ENCODE measurements at places on chromosomes 3 and 15. TPM values are rescaled to one million over a fixed set of nuclear protein-coding genes. Genes with fewer than 3 reads are reported as not detected.
A peak's percentile ranks its signal among the peaks of the same experiment; 100 is the strongest.

The PIK3CA gene
- polyA plus RNA-seq = 24.1 TPM

The PKM gene
- polyA plus RNA-seq = 319 TPM

The FBXO40 gene
- polyA plus RNA-seq = not detected

The RASA2 gene
- polyA plus RNA-seq = 40.5 TPM

The IL5RA gene
- polyA plus RNA-seq = 0.05 TPM

DNA sequence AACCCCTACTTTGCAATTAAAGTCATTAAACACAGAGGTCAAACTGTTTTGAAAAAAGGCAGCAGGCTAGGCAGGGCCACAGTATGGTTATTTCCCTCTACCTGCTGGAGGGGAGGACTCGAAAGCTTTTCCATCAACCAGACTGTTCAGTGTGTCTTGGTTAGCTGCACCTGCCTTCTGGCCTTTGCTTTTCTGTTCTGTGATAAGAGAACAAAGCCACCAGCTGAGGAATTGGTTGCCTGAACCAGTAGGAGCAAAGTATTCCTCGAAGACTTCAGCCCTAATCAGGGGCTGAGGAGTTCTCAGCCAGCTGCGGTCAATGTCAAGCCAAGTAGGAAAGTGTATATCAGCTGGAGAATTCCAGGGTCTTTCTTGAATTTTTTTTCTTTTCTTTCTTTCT lies 132.5 kb downstream of the SOX2 start:
- no peak overlapping the region for H3K27ac ChIP-seq
- no peak overlapping the region for H3K4me3 ChIP-seq
- H3K4me1 ChIP-seq = no peaks in the 10 kb centered on the region
- no peaks in the 10 kb centered on the region for H3K27me3 ChIP-seq

GRCh38 chr3:73461547-73461946 lies 163.2 kb downstream of the PDZRN3 start:
- no peak for DNase-seq
- no peaks in the 10 kb centered on the region for H3K4me1 ChIP-seq
- H3K4me3 ChIP-seq = no peak overlapping the region
- no peaks in the 10 kb centered on the region for H3K36me3 ChIP-seq
- H3K27me3 ChIP-seq = peaks cover 13% of the 10 kb centered on the region

- peak overlapping the region; percentile 92 for H3K4me3 ChIP-seq
- peaks cover 26% of the 10 kb centered on the region for H3K4me1 ChIP-seq
- peak; percentile 44 for DNase-seq
- H3K27ac ChIP-seq = peak overlapping the region; percentile 92
Measured at GRCh38 chr3:129315223-129315997, 36.7 kb downstream of the HMCES start.

DNA sequence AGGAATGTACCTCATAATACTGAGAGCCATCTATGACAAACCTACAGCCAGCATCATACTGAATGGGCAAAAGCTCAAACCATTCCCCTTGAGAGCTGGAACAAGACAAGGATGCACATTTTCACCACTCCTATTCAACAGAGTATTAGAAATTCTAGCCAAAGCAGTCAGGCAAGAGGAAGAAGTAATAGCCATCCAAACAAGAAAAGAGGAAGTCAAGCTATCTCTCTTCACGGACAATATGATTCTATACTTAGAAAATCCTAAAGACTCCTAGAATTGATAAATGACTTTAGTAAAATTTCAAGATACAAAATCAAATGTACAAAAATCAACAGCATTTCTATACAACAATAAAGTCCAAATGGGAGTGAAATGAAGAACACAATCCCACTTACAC lies 30.2 kb downstream of the OCA2 start:
- no peaks in the 10 kb centered on the region for H3K4me1 ChIP-seq
- no peak overlapping the region for H3K4me3 ChIP-seq
- DNase-seq = no peak

DNA sequence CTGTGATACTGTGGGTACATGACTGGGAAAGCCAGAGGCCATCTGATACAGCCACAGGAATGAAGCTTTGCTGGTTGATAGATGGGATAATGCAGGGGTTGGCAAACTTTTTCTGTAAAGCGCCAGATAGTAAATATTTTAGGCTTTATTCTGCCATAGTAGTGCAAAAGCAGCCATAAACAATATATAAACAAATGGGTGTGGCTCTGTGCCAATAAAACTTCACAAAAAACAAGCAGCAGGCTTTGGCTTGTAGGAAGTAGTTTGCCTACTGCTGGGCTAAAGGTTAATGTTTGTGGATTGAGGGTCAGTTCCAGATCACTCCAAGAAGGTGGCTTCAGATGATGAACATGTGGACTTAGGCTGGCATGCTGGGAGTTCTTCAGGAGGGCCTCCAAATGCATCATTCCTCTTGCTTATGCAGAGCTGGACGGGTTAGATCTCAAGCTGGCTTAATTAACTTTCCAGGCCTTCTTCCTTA lies 305.7 kb downstream of the RPLP1 start:
- H3K27ac ChIP-seq = peak overlapping the region; percentile 83
- no peak overlapping the region for H3K4me3 ChIP-seq
- H3K4me1 ChIP-seq = peaks cover 73% of the 10 kb centered on the region
- peaks cover 1% of the 10 kb centered on the region for H3K36me3 ChIP-seq
- H3K27me3 ChIP-seq = no peaks in the 10 kb centered on the region

- DNase-seq = no peak
- no peak overlapping the region for H3K27ac ChIP-seq
- H3K4me3 ChIP-seq = no peak overlapping the region
- no peaks in the 10 kb centered on the region for H3K4me1 ChIP-seq
Measured at GRCh38 chr15:29322415-29322814, 52.8 kb upstream of the NSMCE3 start.

GRCh38 chr3:100500320-100500880 lies 8.0 kb downstream of the TMEM45A start:
- peaks cover 6% of the 10 kb centered on the region for H3K4me1 ChIP-seq
- no peak for DNase-seq
- H3K4me3 ChIP-seq = no peak overlapping the region
- H3K27ac ChIP-seq = no peak overlapping the region
- no peaks in the 10 kb centered on the region for H3K36me3 ChIP-seq

DNA sequence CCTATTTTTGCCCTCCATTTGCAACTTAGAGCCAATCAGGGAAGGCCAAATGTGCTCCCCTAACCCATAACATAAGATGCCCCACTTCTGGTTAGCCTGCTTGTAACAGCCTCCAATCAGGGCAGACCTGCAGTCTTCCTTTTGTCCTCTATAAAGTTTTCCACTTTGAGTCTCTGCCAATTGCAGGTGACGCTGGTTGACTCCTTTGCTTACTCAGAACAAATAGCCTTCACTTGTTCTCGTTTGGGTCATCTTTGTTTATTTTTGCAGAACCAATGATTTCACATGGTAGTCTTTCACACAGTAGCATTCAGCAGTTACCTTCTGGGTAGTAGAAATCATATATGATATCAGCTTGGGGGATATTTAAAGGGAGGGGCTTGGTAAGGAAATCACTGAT lies 225.6 kb downstream of the MINAR1 start:
- peaks cover 41% of the 10 kb centered on the region for H3K27me3 ChIP-seq
- DNase-seq = no peak
- no peak overlapping the region for H3K27ac ChIP-seq
- no peak overlapping the region for H3K4me3 ChIP-seq
- H3K4me1 ChIP-seq = no peaks in the 10 kb centered on the region

DNA sequence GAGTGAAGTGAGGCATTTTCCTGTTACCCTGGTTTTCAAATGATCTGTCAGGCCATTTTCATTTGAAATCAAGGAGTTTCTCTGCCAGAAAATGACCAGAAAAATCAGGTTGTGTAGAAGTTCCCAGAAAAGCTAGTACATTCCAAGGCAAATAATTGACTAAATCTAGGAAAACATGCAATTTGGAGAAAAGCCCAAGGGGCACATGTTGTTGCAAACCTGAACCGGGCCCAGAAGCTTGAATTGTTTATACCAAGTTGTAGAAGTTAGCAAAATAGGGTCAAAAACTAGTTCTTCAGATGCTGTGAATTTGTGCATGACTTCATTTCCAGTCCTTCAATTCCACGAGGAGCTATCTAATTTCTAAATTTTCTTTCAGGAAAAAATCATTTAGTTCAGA lies 31.0 kb downstream of the TRIM42 start:
- no peak overlapping the region for H3K4me3 ChIP-seq
- no peaks in the 10 kb centered on the region for H3K36me3 ChIP-seq
- no peaks in the 10 kb centered on the region for H3K4me1 ChIP-seq

- H3K27me3 ChIP-seq = peaks cover 22% of the 10 kb centered on the region
- DNase-seq = no peak
- peaks cover 6% of the 10 kb centered on the region for H3K4me1 ChIP-seq
- peak overlapping the region; percentile 8 for H3K27ac ChIP-seq
- H3K4me3 ChIP-seq = no peak overlapping the region
Measured at GRCh38 chr15:42069025-42069424, 25.3 kb downstream of the PLA2G4D start.

DNA sequence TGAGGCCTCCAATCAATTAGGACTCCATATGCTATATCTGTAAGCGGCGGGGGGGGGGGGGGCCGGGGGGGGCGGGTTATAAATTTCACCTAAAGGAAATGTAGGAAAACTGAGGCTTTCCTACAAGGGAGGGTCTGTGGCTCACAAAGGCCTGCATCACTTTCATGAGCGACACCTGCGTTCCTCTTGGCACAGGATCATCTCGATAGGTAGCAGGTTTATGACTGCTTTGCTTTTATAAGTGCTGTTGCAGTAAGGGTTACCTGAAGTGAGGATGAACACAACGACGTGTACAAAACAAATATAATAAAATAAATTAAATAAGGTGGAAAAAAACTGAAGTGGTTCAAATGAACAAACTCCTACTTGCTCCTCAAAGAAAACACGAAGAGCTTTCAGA lies 194.3 kb downstream of the FOXP1 start:
- no peaks in the 10 kb centered on the region for H3K27me3 ChIP-seq
- H3K4me1 ChIP-seq = peaks cover 69% of the 10 kb centered on the region
- H3K4me3 ChIP-seq = peak overlapping the region; percentile 83
- no peak for DNase-seq
- no peaks in the 10 kb centered on the region for H3K36me3 ChIP-seq

DNA sequence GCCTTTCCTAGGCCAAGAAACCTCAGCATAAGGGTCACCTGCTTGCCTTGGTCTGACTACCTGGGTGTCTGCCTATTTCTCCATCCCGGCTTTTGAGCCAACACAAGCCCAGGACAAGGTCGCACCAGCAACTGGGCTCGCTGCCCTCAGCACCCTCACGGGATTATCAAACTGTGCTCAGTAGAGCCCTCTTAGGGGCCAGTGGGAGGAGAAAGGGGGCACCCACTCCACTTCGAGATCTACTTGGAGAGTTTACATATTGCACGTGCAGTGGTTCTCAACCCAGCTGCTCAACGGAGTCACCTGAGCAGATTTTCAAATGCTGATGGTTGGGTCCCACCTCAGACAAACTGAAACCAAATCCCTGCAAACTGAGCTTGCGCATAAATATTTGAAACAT lies 31.1 kb downstream of the TSPAN3 start:
- peaks cover 36% of the 10 kb centered on the region for H3K4me1 ChIP-seq
- H3K4me3 ChIP-seq = no peak overlapping the region
- H3K27ac ChIP-seq = no peak overlapping the region

GRCh38 chr15:92663250-92663951 lies 7.8 kb upstream of the FAM174B start:
- no peaks in the 10 kb centered on the region for H3K36me3 ChIP-seq
- no peak overlapping the region for H3K4me3 ChIP-seq
- H3K27ac ChIP-seq = no peak overlapping the region
- H3K4me1 ChIP-seq = no peaks in the 10 kb centered on the region
- peaks cover 5% of the 10 kb centered on the region for H3K27me3 ChIP-seq

DNA sequence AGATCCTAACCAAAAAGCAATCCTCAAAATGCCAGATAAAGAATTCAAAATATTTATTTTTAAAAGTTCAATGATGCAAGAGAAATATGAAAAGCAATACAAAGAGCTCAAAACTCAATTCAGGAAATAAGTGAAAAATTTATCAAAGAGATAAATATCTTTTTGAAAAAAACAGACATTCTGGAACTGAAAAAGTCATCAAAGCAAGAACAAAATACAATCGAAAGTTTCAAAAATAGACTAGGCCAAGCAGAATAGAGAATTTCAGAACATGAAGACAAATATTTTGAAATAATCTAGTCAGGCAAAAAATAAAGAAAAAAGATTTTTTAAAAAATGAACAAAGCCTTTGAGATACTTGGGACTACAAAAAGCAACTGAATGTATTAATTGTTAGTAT lies 83.4 kb upstream of the STT3B start:
- no peaks in the 10 kb centered on the region for H3K36me3 ChIP-seq
- peaks cover 6% of the 10 kb centered on the region for H3K27me3 ChIP-seq
- peaks cover 8% of the 10 kb centered on the region for H3K4me1 ChIP-seq
- H3K27ac ChIP-seq = no peak overlapping the region

DNA sequence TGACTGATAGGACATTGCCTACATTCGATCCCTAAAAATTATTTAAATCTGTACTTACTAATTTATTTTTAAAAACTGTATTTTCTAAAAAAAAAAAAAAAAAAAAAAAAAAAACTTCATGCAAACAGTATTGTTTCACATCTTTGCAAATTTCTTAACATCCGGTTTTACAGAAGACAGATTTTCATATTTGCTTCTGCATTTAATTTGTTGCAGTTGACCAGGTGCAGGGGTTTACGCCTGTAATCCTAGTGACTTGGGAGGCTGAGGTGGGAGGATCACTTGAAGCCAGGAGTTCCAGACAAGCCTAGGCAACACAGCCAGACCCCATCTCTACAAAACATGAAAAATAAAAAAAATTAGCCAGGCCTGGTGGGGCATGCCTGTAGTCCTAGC lies 6.4 kb upstream of the NFKBIZ start:
- H3K4me3 ChIP-seq = peak overlapping the region; percentile 70
- DNase-seq = no peak
- H3K4me1 ChIP-seq = peaks cover 41% of the 10 kb centered on the region
- H3K36me3 ChIP-seq = peaks cover 6% of the 10 kb centered on the region
- H3K27me3 ChIP-seq = no peaks in the 10 kb centered on the region
- H3K27ac ChIP-seq = no peak overlapping the region

GRCh38 chr3:126067959-126068358 lies 16.0 kb downstream of the SLC41A3 start:
- H3K4me1 ChIP-seq = peaks cover 22% of the 10 kb centered on the region
- no peak for DNase-seq
- no peaks in the 10 kb centered on the region for H3K27me3 ChIP-seq
- H3K4me3 ChIP-seq = no peak overlapping the region
- no peak overlapping the region for H3K27ac ChIP-seq

DNA sequence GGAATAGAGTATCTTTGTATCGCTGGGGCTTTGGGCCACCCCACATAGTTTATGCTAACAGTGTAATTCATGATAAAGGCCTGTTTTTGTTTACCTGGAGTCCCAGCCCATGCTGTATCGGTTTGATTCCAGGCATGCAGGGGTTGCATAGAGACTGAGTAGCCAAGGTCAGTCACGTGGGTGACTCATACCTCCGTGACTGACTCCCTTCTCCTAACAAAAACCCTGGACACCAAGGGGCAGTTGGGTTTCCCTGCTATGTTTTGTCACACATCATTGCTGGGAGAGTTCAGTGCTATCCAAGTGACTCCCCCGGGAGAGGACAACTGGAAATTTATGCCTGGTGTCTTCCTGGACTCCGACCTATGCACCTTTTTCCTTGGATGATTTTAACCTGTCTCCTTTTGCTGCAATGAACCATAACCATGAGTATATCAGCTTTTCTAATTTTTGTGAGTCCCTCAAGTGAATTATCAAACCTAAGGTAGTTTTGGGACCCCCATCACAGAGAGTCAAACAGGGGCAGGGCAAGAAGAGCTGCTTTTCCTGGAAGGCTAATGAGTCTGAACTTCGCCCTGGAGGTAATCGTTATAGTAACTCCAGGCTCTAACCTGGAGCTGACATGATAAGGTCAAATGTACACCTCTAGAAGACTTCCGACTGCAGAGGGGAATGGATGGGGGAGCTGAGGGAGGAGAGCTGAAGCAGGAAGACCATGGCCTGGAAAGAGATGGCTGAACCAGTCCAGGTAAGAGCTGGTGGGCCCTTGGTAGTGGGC lies 57.0 kb downstream of the SRGAP3 start:
- no peak overlapping the region for H3K27ac ChIP-seq
- no peaks in the 10 kb centered on the region for H3K36me3 ChIP-seq
- H3K27me3 ChIP-seq = peaks cover 4% of the 10 kb centered on the region
